ENCODE measurements at places on chromosomes 16 and 17. TPM values are rescaled to one million over a fixed set of nuclear protein-coding genes. Genes with fewer than 3 reads are reported as not detected.

DNA sequence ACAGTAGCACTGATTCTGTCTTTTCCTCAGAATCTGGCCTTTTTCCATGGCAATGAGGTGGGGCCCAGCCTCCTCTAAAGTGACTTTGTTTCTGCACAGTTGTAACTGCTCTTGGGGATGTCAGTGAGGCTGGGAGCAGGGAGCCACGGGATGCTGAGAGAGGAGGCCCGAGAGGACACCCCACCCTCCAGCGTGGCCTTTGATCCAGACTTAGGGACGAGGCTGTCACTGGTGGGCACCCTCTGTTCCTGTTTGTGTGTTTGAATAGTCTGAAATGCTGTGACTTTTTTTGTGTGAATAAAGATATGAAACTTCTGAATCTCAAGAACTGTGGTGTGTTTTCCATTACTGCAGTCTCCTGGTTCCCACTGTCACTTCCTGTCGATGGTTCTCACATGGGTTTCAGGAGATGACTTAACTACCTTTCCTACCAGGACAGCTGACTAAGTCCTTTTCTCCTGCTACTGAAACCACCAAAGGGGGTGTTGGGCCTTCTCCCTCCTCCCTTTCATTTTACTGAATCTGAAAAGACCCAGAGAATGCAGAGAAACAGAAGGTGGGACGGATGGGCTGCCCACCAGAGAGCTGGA lies 18.6 kb downstream of the KCTD2 start:
- peak; percentile 63 for DNase-seq

The WSCD1 gene
- not detected for polyA plus RNA-seq

The TIGD7 gene
- 3.9 TPM for polyA plus RNA-seq

GRCh38 chr17:45319239-45319703 lies 2.5 kb upstream of the MAP3K14 start:
- peak; percentile 88 for DNase-seq

DNA sequence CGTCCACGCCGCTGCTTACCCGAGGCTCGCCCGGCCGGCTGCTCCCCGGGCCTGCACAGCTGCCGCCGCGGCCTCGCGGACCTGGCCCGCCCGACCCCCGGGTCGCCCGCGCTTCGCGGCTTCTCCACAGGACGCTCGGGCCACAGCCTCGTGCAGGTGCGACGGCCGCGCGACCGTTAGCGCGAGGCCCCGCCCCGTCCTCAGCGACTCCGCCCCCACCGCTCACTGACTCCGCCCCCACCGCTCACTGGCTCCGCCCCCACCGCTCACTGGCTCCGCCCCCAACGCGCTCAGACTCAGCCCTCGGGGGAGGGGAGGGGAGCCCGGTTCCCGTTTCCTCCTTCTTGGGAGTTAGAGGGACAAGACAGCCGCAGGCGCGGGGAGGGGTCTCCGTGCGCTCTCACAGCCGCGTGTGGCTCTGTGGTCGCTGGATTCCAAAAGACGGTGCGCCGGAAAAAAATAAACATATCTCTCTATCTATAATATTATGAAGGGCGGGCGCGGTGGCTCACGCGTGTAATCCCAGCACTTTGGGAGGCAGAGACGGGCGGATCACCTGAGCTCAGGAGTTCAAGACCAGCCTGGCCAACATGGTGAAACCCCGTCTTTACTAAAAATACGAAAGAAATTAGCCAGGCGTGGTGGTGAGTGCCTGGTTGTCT lies at the start of gene MEIOB:
MEIOB (minus strand) TSS at position 191 of the 662 bp plus-strand sequence. CDS start 3,989 bp downstream, outside the sequence.
- DNase-seq = peak; percentile 54

GRCh38 chr16:8886593-8887430 lies 4.7 kb downstream of the LITAFD start:
- DNase-seq = no peak
